ENCODE measurements at places on chromosomes 1 and 21.

DNA sequence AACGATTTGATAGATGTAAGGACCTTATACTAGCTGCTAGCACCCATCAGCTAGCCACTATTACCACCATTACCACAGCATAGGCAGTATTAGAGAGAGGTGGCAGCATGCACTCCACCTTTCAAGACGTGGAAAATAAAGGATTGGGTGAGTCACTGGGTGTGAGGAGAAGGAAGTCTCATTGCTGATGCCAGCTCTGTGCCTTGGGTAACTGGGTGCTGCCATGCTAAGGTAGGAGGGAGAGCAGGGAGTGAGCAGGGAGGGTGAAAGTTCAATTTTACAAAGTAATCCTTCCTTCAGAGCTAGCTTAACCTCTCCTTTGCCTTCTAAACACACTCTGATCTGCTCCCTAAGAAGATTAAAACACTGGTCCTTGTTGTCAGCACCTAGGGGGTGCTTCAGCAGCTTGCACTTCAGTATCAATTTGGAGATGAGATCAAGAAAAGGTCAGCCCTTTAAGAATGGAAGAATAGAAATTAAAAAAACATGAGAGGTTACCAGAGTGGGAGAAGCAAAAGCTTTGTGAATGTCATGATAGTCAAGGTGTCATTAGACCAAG is 1.8 kb upstream of the LIN9 start:
- DNase-seq: no peak

DNA sequence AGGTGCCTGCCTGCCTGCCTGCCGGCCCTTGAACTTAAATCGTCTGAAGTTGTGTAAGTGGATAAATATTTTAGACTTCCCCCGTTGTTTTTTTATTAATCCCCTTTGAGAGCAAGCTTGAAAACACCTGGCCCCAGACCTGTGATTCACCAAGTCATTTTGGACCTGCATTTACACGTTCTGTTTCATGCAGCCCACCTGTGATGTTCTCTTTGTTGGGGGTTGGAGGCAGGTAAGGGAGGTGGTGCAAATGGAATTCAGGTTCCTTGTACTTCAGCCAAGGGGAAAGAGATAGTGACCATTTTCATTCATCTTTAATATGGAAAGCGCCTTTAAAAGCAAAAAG is 1.2 kb downstream of the SLC37A1 start:
- DNase-seq: no peak

- no peak for DNase-seq
Observed at GRCh38 chr1:81840805-81841204, 40.1 kb downstream of the ADGRL2 start.

GRCh38 chr1:29551123-29551936 is 315.0 kb downstream of the PTPRU start:
- no peak for DNase-seq

GRCh38 chr1:242008826-242009495 is 10.1 kb upstream of the MAP1LC3C start:
- DNase-seq: no peak

GRCh38 chr1:16110884-16111283 is 37.4 kb upstream of the FAM131C start:
- DNase-seq: no peak

DNA sequence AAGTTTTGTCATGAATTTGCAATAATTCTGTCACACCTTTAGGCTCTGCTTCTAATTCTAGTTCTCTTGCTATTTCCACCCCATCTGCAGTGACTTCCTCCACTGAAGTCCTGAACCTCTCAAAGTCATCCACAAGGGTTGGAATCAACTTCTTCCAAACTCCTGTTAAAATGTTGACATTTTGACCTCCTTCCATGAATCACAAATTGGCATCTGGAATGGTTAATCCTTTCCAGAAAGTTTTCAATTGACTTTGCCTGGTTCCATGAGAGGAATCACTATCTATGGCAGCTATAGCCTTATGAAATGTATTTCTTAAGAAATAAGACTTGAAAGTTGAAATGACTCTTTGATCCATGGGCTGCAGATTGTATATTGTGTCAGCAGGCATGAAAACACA is 19.7 kb upstream of the SFT2D2 start:
- no peak for DNase-seq

- no peak for DNase-seq
Observed at GRCh38 chr1:2574350-2574749, 12.2 kb upstream of the PRXL2B start.

Measured in activated CD4-positive, alpha-beta T cell treated with anti-CD3 and anti-CD28 coated beads, Interleukin-2, amount 50 U/mL, for 4 hours (primary cell).